ENCODE measurements at places on chromosomes 7 and 10.

- no peak for DNase-seq
Measured at GRCh38 chr10:114045136-114046086, 1.7 kb downstream of the ADRB1 start.

- no peak for DNase-seq
Measured at GRCh38 chr10:98453729-98454128, 7.0 kb upstream of the HPS1 start.

DNA sequence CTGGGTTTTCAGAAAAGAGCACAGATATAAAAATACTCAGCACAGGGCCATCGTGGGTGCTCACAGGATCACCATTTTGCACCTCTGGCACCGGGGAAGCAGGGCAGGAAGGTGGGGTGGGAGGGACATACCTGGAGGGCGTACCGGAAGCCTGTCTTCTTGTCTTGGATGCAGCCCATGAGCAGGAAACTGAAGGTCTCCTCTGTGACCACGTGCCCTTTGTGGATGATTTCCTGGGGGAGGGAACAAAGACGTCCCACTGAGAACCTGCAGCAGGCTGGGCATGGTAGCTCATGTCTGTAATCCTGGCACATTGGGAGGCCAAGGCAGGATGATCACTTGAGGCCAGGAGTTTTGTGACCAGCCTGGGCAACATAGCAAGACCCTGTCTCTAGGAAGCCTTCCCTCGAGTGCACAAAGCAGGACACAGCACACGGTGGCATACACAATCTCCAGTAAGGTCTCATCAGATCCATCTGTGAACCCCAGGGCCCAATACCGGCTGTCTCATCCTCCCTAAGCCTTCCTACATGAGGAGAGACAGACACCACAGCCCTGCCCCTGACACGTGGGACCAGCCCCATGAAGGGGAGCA, 9.5 kb downstream of the PTCD1 start:
- no peak for DNase-seq

DNA sequence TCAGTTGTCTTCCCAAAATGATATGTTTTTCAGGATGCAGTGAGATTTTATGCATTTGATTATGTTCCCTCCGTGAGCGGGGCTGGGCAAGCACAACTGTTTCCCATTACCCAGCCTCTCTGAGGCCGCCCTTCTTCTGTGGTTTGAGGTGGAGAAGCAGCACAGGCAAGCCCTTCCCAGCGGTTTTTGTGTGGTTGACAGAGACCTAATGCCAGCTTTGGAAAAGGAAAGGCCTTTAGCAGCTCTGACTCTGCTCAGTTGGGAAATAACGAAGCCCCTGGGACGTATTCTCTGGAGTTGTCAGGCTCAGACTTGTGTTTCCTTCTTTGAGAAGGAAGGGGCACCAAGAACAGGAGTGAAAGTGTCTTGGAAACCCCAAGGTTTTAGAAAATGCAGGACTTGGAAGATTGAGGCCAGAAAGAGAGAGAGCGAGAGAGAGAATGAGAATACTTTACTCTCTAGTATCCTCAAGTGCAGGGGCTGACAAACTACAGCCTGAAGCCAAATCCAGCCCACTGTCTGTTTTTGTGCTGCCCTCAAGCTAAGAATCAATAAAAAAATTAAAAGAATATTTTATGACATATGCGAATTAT, 20.6 kb upstream of the PDCD4 start:
- DNase-seq: no peak

DNA sequence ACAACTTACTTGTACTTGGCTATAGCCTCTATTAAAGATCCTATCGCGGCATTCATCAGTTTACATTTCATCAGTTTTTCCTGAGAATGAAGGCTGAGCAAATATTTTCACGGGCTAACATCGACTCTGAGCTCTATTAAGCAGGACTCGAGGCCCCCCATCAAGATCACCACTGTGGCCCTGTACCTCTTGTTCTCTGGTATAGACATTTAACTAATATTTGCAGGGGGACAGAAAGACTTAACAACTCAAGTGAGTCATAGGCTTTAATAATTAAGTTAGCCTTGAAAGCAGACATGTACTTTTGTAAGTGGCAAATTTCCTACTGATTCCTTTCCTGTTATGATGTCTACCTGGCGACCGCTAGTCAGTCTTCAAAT, 45.4 kb downstream of the DOCK4 start:
- DNase-seq: no peak

DNA sequence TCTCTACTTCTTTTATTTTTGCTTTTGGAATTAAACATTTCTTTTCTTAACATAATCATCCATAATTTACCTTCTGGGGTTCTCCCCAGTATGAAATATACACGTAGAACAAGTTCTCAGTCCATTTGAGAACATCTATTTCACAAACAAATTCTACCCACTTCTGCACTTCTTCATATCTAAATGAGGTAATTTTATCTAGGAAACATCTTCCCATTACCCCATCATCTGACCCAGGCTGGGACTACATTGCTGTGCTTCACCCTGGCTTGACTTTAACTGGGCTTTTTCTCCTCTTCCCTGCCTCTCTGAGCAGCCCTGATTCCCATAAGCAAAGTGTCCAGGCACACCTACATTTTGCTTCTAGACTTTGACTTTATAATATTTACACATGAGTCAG, 43.3 kb upstream of the AMPH start:
- no peak for DNase-seq

- no peak for DNase-seq
Measured at GRCh38 chr7:112515989-112516388, 35.2 kb downstream of the LSMEM1 start.

DNA sequence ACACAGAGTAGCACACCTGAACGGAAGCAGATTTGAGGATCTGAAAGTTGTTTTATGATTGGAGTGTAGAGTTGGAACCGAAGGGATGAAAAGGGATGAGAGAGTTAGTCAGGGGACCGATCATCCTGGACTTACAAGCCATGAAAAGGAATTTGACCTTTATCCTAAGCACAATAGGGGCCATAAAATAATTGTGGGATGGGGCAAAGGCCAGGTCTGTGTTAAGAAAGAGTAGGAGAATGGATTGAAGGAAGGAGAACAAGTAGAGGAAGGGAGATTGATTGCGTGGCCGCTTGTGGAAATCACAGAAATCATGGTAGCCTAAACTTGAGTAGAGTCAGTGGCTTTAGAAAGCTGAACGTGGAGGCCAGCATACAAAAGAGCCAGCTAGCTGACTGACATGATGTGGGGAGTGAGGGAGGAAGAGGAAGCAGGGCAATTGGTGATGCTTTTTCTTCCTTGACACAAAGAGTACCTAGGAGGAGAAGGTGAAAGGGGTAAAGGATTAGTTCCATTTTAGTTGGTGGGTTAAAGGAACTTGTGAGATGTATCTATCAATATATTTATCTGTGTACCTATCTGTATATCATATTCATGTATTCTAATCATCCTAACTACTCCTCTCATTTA, 67.1 kb upstream of the RPA3 start:
- no peak for DNase-seq

GRCh38 chr7:54550471-54550870, 8.3 kb downstream of the VSTM2A start:
- no peak for DNase-seq

- DNase-seq: no peak
Measured at GRCh38 chr7:25851332-25852210, 300.4 kb upstream of the NFE2L3 start.

GRCh38 chr10:77357611-77358310, 279.8 kb downstream of the KCNMA1 start:
- no peak for DNase-seq

DNA sequence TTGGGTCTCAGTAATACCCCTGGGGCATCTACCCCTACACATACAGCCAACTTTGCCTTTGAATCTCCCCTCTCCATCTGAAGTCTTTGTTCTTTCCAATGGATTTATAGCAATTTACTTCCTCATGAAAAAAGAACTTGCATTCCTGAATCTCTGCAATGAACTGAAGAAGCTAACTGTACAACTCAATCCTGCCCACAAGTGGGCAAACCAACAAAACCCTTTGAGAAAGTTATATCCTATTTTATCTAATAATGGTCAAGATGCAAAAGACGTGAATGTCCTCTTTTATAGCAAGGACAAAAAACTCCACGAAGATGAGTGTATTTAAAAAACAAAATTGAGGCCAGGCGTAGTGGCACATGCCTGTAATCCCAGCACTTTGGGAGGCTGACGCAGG, 991.3 kb downstream of the LRMDA start:
- no peak for DNase-seq

DNA sequence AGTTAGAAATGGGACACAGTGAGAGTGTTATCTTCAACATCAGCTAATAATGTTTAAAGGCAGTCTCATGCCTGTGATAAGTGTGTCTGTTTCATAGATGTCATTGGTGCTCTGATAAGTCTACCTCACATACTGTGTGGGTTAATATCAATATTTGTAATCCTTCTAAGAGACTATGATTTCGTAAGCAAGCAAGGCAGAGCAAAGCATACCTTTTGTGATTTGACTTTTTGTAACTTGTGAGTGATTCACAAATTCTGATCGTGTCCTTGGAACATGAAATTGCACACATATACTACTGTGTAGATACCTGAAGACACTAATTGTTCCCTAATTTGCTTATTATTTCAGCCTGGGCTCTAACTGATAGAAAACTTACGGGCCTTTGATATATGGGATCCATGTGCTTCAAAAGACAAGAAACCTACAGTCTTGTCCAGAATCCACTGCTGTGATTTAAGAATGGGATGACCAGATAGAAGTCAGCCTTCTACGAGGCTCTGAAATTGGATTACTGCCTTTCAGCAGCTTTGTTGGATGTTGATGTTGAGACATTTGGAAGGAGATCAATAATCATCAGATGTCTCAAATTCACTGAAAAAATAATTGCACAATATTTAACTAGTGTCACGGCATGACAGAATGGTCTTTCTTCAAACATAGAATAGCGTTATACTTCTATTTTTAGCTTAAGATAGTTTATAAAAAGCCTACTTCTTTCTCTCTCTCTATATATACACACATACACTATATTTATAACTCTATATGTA, 63.2 kb upstream of the KLF6 start:
- DNase-seq: no peak

DNA sequence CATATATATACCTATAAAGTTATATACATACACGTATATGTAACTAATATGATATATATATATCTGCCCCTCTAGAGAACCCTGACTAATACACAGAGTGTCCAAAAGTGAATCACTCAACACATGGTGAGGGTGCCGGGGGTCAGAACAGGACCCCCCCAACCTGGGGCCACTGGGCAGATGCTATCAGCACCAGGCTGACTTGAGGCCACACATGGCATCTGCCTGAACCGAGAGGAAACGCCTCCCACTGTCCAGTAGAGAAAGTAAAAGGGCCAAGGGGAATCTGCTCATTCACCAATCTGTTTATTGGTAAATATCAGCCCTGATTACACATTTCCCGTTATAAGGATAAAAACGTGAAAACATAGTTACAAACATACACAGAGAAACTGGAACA, 218.3 kb downstream of the PTPRN2 start:
- no peak for DNase-seq

GRCh38 chr7:115410434-115410820, 488.5 kb downstream of the MDFIC start:
- no peak for DNase-seq

GRCh38 chr7:80827239-80827633, 91.6 kb downstream of the SEMA3C start:
- DNase-seq: no peak

DNA sequence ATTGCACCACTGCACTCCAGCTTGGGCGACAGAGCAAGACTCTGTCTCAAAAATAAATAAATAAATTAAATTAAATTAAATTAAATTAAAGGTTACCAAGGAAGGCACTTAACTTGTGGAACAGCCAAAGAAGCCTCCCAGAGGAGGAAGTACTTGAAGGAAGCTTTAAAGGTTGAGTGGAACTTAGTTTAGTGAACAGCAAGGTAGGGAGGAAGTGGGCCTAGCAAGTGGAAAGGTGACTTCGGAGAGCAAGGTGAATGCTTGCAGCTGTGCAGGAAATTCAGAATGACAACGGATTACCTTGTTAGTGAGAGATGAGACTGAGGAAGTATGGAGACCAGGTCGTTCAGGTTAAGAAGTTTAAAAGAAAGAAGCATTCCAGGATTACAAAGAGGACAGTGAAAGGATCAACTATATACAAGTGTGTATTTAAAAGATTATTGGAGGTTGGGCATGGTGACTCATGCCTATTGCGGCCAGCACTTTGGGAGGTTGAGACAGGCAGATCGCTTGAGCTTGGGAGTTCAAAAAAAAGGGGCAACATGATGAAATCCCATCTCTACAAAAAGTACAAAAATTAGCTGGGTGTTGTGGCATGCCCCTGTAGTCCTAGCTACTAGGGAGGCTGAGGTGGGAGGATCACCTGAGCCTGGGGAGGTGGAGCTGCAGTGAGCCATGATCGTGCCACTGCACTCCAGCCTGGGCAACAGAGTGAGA, 12.8 kb upstream of the RPEL1 start:
- DNase-seq: no peak

GRCh38 chr7:143849785-143850479, 52.0 kb downstream of the TCAF1 start:
- DNase-seq: no peak

- DNase-seq: no peak
Measured at GRCh38 chr7:101961811-101962210, 144.4 kb downstream of the CUX1 start.

DNA sequence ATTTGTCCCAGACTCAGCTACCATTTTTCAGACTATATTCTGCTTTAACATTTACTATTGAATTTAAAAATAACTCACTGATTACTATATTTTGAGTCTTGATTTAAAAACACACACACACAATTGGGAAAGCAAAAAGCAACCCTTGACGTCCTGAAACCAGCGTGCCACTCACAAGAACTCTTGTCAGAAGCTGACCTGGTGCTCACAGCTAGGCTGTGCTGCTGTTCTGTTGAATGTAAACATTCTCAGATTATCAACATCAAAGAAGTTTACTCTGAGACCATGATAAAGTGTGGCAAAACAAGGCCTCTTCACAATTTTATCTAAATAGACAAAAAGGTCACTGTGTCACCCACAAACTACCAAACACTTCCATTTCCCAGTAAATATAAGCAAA, 62.6 kb upstream of the CACNA2D1 start:
- no peak for DNase-seq

DNA sequence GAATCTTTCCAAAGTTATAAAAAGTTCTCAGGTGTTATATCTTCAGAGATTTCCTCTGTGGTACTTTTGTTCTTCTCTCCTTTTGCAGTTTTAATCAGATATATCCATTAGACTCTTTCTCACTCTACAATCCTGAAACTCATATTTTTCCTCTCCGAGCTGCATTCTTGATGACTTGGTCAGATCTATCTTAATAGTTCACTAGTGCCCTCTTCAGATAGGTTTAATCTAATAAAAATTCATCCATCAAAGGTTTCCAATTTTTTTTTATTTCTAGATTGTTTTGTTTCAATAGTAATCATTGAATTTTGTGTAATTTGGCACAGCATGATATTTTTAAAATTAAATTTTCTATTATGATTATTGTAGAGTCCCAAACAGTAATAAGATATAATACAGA, 21.8 kb upstream of the DGKB start:
- DNase-seq: no peak

GRCh38 chr10:92849576-92850090, 1.3 kb downstream of the EXOC6 start:
- no peak for DNase-seq
